ENCODE measurements at places on chromosomes 6 and 20.

DNA sequence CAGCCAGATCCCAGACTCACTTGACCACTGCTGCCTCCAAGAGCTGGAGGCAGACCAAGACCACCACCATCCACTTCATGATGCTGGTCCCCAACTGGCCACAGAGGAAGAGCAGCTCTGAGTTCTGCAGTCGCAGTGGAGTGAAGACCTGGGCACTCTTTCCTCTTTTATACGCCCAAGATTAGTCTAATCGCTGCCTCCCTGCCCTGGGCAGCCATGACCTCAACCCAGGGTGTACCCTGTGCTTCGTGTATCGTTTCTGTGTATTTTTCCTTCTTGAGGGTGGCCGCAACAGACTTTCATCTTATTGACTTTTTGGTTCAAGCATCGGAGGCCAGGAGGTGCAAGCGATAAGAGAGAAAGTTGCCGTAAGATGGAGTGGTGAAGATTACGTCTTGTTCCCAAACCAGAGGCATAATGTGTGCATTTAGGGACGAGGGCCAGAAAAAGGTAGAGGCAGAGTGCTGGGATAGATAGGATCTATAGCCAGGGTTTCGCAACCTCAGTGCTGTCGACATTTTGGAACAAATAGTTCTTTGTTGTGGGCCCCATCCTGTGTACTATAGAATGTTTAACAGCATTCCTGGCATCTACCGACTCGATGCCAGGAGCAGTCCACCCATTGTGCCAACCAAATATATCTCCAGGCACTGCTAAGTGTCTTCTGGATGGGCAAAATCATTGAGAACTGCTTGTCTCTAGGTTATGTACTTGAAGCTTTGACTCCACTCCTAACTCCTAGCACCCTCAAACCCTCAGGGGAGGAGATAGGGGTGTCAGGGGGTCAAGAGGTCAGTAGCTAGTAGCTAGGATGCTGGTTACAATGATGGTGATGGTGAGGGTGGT is at the start of gene PGC:
PGC (minus strand) TSS at position 142 of the 846 bp plus-strand sequence; CDS start at position 79, 63 bp downstream.
- no peak for DNase-seq

DNA sequence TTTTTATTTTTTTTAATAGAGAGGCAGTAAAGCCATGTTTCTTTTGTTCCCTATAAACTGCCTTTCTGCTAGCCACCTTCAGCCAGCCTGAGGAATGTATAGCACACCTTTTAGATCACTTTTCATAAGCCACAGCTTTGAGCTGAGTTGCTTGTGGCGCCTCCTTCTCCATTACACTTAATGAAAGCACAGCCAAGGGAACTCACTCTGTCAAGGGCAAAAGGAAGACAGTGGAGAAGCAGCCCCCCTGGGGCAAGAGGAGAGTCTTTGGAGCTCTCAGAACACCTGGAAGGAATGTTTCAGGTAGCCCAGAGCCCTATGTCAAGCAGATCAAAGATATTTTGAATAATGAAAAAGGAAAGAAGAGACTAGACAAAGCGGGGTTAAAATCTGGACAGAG is 235.1 kb downstream of the CLIC5 start:
- no peak for DNase-seq

DNA sequence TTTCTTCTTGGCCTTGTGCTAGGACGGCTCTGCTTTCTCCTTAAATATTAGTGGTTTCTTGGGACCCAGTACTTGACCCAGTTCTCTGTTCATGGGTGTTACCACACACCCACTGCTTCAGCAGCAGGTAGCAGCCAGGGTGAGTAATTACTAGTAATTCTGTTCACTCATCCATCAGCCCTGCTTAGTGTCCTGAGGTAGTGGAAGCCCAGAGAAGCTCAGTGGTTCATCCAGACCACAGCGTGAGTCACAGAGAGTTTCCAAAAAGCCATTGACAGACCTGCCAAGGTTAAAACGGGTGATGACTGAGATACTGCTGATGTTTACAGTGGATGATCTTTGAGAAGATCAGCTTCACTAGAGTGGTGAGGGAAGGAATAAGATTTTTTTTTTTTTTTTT is 51.7 kb upstream of the HINT3 start:
- no peak for DNase-seq

DNA sequence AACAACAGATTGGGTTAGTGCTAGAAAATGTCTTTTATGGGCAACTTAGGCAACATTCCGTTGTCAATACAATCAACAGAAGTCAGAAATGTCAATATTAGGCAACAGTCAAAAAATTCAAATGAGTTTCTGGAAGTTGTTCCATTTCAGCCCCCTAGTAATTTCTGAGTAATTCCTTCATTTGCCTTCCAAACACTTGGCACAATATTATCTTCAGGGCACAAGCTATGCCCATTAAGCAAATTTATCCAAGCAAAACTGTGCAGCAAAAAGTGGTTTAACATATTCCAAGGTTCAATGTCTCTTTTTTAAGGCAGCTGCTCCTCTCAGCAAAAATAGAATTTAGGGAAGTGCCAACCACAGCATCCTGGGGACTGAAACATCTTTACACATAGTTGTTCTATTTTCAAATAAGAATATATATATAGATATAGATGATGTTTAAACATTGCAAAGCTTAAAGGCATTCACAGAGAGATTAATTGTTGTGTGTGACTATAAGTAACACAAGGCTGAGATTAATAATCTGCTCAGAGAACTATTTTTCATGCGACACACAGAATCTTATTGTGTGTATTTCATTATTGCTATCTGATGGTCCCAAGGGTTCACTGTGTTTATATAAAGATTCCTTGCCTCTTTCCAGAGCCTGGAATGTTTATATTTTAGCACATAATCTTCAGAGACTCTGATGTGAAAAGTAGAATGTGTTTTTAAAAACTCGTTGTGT is 75.2 kb upstream of the ADTRP start:
- DNase-seq: no peak

GRCh38 chr6:10451828-10452509 is 37.1 kb upstream of the TFAP2A start:
- no peak for DNase-seq

GRCh38 chr6:11280394-11280793 is 47.9 kb upstream of the NEDD9 start:
- DNase-seq: no peak

- DNase-seq: no peak
These were observed 31.4 kb downstream of the B4GALT5 start for GRCh38 chr20:49682278-49682677.
